ENCODE measurements at places on chromosomes 12 and 14.

- DNase-seq = no peak
Observed at GRCh38 chr12:65335981-65336380, 57.5 kb downstream of the MSRB3 start.

GRCh38 chr12:10571141-10571540 is 42.3 kb downstream of the MAGOHB start:
- no peak for DNase-seq

DNA sequence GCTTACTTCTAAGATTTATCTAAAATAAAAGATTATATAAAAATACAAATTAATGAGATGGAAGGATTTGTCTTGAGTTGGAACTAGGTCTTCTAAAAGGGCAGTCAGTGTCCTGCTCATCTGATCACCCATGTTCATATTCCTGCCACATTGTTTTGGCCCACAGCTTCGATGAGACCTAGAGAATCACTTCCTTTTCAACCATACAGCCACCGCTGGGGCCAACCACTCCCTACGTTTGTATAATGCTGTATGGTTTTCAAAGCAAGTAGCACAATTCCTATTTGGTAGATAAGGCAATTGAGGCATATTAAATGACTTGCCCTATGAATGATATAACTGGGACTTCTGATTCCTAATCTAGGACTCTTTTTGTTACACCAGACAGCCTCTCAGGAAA is 249.4 kb downstream of the ZFP36L1 start:
- no peak for DNase-seq

GRCh38 chr12:111041091-111041490 is 120.7 kb upstream of the MYL2 start:
- DNase-seq = no peak

- DNase-seq = peak; percentile 75
Observed at GRCh38 chr14:52369305-52369801, 55.2 kb downstream of the PTGER2 start.

- DNase-seq = no peak
Observed at GRCh38 chr12:14959126-14959440, 2.3 kb downstream of the ARHGDIB start.

DNA sequence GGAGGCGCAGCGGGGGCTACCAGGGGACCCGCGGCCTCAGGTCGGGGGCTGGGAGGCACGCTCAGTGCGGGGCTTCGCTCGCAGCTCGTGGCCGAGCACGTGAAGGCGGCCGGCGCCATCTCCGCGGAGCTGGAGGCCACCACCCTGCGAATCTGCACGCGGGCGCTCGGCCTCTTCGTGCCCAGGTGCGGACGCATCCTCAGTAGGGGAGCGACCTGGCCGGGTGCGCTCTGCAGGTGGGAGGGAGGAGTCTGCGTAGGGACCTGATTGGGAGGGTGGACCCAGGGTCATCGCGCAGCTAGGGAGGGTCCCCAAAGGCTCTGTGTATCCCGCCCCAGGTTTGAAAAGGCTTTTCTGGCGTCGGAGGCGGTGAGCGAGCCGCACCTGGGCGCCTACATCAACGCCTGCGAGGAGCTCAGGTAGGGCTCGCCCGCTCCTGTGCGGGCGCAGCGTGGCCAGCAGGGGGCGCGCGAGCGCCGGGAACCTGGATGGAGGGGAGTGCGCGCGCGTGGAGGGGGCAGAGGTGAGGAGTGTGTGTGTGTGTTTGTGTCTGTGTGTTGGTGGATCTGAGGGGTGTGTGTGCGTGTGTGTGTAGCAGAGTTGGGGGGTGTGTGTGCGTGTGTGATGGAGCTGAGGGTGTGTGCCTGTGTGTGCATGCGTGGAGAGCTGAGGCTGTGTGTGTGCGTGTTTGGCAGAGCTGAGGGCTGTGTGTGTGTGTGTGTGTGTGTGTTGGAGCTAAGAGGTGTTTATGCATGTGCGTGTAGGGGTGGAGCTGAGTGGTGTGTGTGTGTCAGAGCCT is 10.3 kb downstream of the EXOC3L4 start:
- DNase-seq = peak; percentile 68

- peak; percentile 7 for DNase-seq
Observed at GRCh38 chr14:103819503-103820307, 27.7 kb downstream of the PPP1R13B start.

DNA sequence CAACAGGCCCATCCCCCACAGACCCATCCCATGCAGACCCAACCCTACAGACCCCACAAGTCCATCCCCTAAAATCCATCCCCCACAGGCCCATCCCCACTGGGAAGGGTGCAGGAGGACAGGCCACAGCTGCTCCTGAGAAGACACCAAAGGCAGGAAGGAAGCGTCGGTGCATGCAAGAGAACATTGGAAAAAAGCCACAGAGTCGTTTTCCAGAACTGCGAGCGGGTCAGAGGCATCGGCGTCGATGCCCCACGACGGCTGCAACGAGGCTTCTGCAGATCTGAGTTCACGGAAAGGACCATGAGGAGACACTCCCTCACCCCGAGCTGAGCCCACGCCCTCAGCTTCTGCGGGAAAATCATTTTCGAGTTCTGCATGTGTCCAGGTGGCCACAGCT is 59.6 kb upstream of the GALNT9 start:
- DNase-seq = no peak

- no peak for DNase-seq
Observed at GRCh38 chr12:54890339-54890738, 36.0 kb downstream of the MUCL1 start.

DNA sequence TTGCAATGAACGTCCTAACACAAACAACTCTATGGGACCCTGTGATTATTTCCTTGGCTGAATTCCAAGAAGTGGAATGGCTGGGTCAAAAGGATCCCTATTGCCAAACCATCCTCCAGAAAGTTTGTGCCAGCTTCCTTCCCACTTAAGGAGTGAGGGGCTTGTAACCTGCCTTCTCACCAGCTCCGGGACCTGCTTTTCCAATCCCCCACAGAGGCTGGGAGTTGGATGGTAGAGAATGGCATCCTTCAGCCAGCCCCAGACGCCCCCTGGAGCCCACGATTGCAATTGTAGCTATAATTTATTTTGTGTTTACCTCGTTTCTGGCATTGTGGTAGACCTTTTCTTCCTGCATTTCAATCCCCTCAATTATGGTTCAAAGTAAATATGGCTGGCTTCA is 9.7 kb upstream of the ZDHHC22 start:
- DNase-seq = no peak
